Karpas-422 (cell line): ENCODE measurements at places on chromosomes 6 and 20. TPM values are rescaled to one million over a fixed set of nuclear protein-coding genes. Genes with fewer than 3 reads are reported as not detected.

Gene SPATS1
- not detected in 2 replicates for total RNA-seq

Gene NNAT
- not detected in 2 replicates for total RNA-seq

Gene SYCP2L
- 0.11 TPM in 1 of 2 replicates, not detected in the other for total RNA-seq

GRCh38 chr6:144106206-144106605 is 10.8 kb upstream of the SF3B5 start:
- no peak overlapping the region for H3K4me3 ChIP-seq
- no peak overlapping the region for H3K27ac ChIP-seq
- no peaks in the 10 kb centered on the region for H3K36me3 ChIP-seq

- H3K4me3 ChIP-seq = peak overlapping the region; percentile 28; the same call in 1 of the 2 replicates
- DNase-seq = peak; percentile 96
- peaks cover 27% of the 10 kb centered on the region for H3K4me1 ChIP-seq
- H3K36me3 ChIP-seq = no peaks in the 10 kb centered on the region
- H3K27me3 ChIP-seq = no peaks in the 10 kb centered on the region
These were observed 20.3 kb upstream of the HLA-DRB1 start for GRCh38 chr6:32609731-32610640.

DNA sequence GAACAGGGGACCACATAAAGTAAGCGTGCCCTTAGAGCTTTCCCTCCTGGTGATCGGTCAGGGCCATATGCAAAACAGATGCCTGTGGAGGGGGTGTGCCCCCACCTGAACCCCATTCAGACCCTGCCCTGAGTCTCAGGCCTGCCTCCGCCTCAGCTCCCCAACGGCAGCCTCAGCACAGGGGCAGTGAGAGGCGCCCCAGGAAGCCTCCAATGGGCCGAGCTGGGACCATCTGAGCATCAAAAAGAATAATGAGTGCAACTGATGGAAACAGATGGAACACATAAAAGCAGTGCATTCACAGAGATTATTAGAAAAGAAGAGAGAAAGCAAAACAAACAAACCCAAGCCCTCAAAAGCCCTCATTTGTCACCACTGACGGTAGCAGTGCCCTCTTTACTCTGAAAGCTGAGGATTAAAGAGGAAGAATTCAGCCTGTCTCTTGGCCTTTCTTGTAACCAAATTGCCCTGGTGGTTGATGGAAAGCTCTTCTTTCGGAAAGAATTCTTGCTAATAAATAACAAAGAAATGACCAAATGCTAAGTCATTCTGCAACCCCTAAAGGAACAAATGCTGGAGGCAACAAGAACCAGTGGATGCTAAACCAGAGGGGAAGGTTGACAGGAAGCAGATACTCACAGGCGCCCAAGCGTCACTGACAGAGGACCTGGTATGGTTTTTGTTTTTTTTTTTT is 6.8 kb downstream of the ADISSP start:
- peaks cover 15% of the 10 kb centered on the region for H3K4me1 ChIP-seq
- H3K27me3 ChIP-seq = no peaks in the 10 kb centered on the region
- DNase-seq = no peak
- no peak overlapping the region for H3K4me3 ChIP-seq

DNA sequence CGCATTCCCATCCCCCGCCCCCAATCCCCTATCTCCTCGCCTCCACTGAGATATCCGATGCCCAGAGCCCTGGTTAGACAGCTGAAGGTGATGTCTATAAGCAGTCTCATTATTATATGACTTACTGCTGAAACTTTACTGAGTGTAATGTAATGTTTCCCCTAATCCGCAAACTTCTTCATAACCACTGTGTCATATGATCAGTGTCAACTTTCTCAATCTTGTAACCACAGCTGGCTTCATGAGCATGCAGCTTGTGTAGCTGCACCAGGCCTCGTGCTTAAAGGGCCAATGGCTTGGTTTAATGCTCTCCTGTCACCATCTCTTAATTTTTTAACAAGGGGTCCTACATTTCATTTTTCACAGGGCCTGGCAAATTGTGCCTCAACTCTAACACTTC is 8.1 kb downstream of the ASIP start:
- no peak for DNase-seq
- no peak overlapping the region for H3K27ac ChIP-seq
- H3K27me3 ChIP-seq = no peaks in the 10 kb centered on the region
- no peaks in the 10 kb centered on the region for H3K4me1 ChIP-seq

DNA sequence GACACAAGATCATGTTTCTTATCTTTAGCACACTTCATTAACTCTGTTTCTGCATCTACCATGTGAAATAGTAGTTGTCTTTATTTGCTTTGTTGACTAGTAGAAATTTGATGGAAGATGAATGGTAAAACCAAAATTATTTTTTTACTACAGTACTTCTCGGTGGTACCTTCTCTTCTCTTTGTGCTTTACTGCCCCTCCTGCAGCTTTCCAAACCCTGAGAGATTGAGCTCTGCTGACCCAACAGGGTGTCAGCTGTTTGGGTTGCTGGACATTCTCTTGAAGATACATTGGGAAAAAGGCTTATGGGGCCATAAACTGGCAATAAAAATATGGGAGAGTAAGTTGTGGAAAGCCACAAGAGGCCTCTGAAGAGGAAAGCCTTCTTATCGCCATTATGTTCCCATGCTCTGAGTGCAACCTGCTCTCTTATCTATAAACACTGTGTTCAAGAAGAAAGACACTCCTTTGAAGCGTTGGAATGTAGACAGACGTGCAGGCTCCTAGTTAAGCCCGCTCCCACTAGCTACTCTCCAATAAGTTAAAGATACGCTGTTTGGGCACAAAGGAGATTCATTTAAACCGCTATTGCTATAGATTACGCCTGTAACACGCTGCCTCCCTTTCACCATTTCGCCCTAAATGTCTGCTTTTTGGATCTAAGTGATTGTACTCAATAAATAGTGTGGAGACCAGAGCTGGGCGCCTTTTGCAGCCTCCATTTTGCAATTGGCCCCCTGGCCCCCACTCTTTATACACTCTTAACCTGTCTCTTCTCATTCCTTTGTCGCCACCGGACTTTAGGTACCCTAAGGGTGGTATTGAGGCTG is 60.1 kb upstream of the PRSS16 start:
- H3K36me3 ChIP-seq = no peaks in the 10 kb centered on the region
- H3K4me1 ChIP-seq = peaks cover 4% of the 10 kb centered on the region
- H3K4me3 ChIP-seq = peak overlapping the region; percentile 63
- H3K27me3 ChIP-seq = no peaks in the 10 kb centered on the region
- no peak overlapping the region for H3K27ac ChIP-seq

- no peak overlapping the region for H3K4me3 ChIP-seq
- peaks cover 37% of the 10 kb centered on the region for H3K4me1 ChIP-seq
- H3K36me3 ChIP-seq = no peaks in the 10 kb centered on the region
- H3K27ac ChIP-seq = no peak overlapping the region
- no peak for DNase-seq
- no peaks in the 10 kb centered on the region; the same call in 1 of the 2 replicates for H3K27me3 ChIP-seq
These were observed 78.4 kb downstream of the PREX1 start for GRCh38 chr20:48749437-48749836.

GRCh38 chr6:170439366-170440361 is 113.4 kb downstream of the PSMB1 start:
- H3K27me3 ChIP-seq = no peaks in the 10 kb centered on the region
- no peak overlapping the region for H3K27ac ChIP-seq
- no peak overlapping the region for H3K4me3 ChIP-seq
- no peaks in the 10 kb centered on the region for H3K36me3 ChIP-seq
- no peak for DNase-seq
